ENCODE measurements at places on chromosomes 6 and 20.
A peak's percentile ranks its signal among the peaks of the same experiment; 100 is the strongest.

GRCh38 chr20:3250091-3250504 lies 11.1 kb upstream of the SLC4A11 start:
- peak; percentile 17 for DNase-seq

DNA sequence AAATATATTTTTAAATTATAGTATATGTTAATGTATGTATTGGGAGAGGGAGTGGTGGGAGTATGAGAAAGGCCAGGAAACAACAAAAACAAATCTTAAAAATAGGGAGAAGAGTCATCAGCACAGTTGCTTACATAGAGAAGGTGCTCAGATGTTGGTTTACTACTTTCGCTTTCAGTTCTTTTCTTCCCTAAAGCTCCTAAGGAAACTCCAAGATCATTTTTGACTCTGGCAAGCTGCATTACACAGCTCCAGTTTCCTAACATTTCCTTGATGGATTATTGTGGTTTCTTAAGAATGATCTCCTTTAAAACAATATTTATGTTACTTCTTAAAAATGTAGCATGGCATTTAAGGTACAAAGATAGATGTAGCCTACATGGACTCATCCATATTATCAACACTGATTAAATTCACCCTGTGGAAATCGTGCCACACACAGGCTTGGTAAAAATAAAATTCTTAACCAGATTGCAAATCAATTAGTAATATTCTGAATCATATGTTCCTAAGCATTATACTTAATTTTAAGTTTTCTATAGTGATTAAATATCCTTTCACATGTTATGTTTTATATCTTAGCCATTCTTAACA lies 118.0 kb upstream of the MAN1A1 start:
- peak; percentile 51 for DNase-seq

- DNase-seq, result no peak
Observed at GRCh38 chr20:33890557-33890956, 79.4 kb downstream of the CHMP4B start.

GRCh38 chr6:125356884-125357283 lies 55.1 kb upstream of the HDDC2 start:
- no peak for DNase-seq

DNA sequence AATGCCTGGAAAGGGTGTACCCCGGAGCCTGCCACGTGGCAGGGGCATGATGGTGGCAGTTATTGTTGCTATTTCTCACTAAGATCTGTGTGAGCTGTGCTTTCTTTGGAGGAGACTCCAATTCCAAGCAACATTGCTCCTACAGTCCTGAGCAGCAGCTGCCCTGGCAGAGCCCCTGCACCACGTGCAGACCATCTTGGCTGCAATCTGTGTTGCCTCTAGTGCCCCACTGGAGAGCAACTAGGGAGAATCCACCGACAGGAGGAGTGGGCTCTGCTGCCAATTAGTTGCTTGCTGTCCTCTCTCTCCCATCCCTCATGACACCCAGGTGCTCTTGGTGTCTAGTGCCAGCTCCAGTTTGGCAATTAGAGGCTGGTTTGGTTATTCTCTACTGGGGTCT lies 116.0 kb downstream of the PXDC1 start:
- no peak for DNase-seq

Measured in fibroblast of skin of right biceps (primary cell).